Astrocyte of the spinal cord (primary cell): ENCODE measurements at places on chromosomes 2 and 18.

DNA sequence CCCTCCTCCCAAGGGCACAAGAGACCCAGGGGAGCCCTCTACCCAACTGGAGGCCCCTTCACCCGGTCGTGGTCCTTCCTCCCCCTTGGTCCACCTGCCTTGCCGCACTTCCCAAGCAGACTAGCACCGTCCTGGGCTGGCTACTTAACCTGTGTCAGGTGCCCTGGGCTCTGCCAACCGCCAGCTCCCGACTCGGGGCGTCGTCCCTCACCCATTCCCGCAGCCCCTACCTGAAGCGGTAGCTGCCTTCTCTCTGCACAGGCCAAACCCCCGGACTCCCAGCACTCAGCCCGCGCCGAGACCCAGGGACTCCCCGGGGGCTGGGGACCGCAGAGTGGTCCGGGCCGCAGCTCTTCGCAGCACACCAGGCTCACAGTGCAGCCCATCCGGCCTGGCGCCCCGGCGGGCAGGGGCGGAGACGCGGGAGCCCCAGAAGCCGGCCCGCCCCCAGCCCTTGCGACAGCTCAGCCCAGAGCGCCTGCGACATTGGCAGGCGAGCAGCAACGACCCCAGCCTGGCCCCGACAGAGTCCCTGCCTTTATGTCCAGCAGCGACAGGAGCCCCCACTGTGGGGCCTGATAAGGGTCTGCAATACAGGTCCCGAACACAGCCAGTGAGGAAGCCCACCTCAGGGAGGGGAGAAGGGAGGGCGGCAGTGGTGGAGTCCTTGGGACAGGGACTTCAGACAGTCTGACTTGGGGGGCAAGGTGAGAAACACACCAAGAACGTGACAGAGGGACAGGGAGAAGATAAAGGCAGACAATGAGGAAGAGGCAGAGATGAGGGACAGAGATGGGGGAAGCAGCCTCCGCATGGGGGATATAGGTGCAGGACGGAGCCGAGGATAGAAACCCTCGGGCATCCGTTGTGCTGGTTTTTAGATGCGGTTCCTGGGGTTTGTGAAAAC is 31.0 kb upstream of the TNS1 start:
- DNase-seq = no peak

GRCh38 chr18:5142859-5143258 is 54.2 kb downstream of the AKAIN1 start:
- DNase-seq = no peak

- DNase-seq = no peak
These were observed 14.6 kb downstream of the CYP27C1 start for GRCh38 chr2:127205218-127206125.

- DNase-seq = no peak
These were observed 217.6 kb downstream of the NDUFA10 start for GRCh38 chr2:239807568-239807967.

GRCh38 chr2:101704046-101704466 is 6.5 kb downstream of the MAP4K4 start:
- peak; percentile 60 for DNase-seq

DNA sequence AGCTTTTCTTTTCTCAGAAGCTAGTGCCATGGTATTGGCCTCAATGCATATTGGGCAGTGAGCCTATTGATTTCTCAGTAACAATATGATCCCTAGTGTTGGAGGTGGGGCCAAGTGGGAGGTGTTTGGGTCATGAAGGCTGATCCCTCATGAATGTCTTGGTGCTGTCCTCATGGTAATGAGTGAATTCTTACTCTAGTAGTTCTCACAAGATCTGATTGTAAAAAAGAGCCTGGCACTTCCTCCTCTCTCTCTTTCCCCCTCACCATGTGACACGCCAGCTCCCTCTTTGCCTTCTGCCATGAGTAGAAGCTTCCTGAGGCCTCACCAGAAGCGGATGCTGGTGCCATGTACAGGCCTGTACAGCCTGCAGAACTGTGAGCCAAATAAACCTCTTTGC is 12.8 kb upstream of the TBC1D8 start:
- DNase-seq = no peak

GRCh38 chr2:26911911-26912861 is 58.3 kb upstream of the MAPRE3 start:
- DNase-seq = no peak

GRCh38 chr2:54428108-54428831 is 27.9 kb upstream of the SPTBN1 start:
- no peak for DNase-seq

- DNase-seq = no peak
These were observed 46.5 kb downstream of the THNSL2 start for GRCh38 chr2:88216641-88217040.

GRCh38 chr2:180505203-180505602 is 475.2 kb upstream of the UBE2E3 start:
- DNase-seq = peak; percentile 30

DNA sequence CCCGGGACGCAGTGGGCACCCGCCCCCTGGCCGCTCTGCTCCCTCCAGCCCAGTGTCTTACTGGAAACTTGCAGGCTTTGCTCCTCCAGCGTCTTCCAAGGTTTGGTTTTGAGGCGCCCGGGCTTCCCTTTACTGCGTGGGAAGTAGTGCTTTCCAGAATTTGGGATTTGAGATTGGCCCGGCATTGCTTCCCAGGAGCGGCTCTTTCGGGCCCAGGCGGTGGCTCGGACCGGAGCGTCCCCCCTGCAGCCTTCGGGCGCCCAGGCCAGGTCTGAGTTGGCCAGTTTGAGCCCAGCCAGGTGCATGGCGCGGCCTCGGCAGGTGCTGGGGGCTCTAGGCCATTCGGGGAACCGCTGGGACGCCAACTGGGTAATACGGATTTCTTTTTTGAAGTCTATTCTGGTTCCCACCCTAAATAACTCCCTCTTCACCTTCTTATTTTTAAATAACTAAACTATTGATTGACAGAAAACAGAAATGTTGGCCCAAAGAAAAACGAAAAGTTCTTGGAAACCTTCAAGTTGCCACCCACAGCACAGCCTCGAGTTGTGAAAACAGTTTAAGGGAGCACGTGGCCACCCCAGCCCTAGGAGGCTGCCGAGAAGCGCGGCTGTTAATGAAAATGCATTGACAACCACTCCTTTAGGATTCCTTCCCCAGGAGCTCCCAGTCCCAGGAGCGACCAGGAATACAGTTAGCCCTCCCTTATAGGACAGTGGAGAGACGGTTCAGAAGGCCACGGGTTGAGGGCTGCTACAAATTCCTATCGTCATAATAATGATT is 766 bp downstream of the SNTG2 start:
- no peak for DNase-seq

GRCh38 chr2:232038881-232039485 is 77.5 kb downstream of the DIS3L2 start:
- no peak for DNase-seq
